ENCODE measurements at places on chromosomes 6 and 20. TPM values are rescaled to one million over a fixed set of nuclear protein-coding genes. Genes with fewer than 3 reads are reported as not detected.

DNA sequence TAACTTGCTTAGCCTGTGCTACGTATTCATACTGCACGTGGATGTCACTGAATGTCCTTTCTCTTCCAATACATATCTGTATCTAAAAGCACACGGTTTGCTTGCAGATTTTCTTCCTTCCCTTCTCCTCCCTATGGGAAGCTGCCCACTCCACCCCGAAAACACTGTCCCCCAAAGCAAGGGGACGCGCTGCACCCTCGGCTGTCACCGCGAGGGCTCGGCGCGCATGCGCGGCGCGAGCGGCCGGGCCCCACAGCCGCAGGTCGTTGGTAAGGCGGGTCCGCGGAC lies 659 bp downstream of the TMX4 start:
- H3K27me3 ChIP-seq: no peaks in the 10 kb centered on the region
- H3K4me3 ChIP-seq: peak overlapping the region; percentile 85
- H3K27ac ChIP-seq: peak overlapping the region; percentile 75
- H3K4me1 ChIP-seq: peaks cover 27% of the 10 kb centered on the region
- peak; percentile 75 for DNase-seq

DNA sequence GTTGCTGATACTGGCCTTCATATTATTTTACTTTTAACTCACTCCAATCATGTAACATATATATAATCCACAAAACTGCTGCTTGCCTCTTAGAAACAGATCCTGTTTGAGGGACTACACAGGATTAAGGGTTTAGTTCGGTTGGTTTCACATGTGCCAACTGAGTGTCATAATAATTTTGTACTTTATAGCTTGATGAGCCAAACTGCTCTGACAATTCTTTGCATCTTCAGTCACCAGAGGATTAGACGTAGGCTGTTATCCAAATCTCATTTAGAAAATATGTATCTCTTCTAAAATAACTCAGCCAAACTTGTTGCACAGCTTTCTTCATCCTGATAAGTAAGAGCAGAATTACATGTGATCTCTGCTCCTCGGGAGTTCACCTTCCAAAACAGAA lies 643.6 kb upstream of the PTCHD4 start:
- no peaks in the 10 kb centered on the region for H3K4me1 ChIP-seq
- no peak overlapping the region for H3K4me3 ChIP-seq
- no peaks in the 10 kb centered on the region for H3K36me3 ChIP-seq
- DNase-seq: no peak

DNA sequence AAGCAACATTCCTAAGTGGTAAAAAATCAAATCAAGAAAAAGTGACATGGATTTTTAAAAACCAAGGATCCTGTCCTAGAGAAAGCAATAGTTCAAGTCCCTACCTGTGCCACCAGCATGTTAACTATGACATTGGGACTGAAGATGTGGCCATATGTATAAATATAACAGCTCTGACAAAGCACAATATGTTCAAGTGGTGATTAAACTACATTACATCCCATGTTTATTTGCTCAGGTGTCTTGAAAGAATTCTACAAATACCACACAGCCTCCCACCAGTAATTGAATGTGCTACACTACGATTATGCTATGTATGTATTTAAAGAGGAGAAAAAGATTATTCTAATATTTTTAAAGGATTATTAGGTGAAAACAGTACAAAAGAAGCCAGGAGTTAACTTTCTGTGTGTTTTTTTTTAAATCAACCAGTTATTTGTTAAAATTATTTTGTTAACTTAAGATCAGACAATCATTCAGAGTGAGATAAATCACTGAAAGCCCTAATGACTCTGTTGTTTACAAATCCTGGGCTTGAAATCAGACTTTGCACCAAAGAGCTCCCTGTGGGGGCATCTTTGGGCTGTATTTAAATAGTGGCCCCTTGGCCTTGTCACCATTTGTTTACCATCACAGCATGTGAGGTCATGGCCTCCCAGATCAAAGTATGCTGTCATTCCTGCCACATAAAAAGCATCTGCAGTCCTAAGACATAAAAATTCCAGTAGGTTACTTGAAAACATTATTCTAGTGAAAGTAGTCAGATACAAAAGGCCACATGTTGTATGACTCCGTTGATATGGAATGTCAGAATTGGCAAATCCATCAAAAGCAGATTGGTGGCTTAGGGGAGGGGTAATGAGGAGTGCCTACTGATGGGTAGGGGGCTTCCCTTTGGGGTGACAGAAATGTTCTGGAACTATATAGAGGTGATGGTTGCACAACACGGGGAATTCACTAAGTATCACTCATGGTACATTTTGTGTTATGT lies 17.1 kb downstream of the TTLL2 start:
- no peak overlapping the region for H3K4me3 ChIP-seq
- H3K27ac ChIP-seq: no peak overlapping the region
- H3K27me3 ChIP-seq: peaks cover 9% of the 10 kb centered on the region
- DNase-seq: no peak
- H3K36me3 ChIP-seq: no peaks in the 10 kb centered on the region

GRCh38 chr6:37275350-37275749 lies 17.4 kb upstream of the TMEM217 start:
- H3K27ac ChIP-seq: no peak overlapping the region
- DNase-seq: no peak
- no peaks in the 10 kb centered on the region for H3K27me3 ChIP-seq
- H3K4me1 ChIP-seq: peaks cover 44% of the 10 kb centered on the region
- peaks cover 37% of the 10 kb centered on the region for H3K36me3 ChIP-seq

DNA sequence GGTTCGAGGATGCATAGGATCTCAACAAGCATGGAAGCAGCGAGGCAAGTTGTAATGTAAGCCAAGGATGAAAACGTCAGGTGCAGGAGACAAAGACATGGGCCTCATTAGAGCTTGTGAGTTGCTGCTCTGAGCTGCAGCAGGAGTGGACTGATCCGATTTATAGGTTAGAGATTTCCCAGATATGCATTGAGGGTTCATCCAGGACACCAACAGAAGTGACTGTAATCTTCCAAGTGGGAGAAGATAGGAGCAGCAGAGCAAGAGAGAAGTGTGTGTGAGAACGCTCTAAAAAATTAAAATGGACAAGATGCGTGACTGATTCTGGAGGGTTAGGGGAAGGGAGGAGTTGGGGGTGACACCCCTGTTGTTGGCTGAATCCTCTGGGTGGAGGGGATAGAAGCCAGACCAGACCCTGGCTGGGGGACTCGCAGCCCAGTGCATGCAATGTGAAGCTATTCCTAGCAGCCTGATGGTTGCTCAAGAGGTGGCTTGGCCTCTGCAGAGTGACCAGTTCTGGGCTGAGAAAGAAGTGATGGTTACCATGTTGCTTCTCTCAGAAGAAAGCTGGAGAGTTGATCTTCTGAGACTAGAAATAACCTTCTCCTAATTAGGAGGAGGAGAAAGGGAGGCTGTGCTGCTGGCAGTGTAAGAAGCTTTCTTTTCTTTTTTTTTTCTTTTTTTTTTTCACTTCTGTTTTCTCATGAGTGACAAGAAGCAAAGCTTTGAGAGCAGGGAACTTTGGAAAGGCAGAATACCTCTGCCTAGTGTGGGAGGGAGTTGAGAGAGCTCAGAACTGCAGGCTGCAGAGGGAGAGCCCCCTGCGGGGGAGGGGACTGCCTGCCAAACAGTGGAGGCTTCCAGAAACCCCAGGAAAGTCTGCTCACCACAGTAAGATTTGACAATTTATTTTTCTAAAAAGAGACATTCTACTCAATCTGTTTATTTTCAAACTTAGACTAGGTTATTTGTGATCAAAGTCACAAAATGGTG lies 116.9 kb downstream of the SLX4IP start:
- H3K27me3 ChIP-seq: no peaks in the 10 kb centered on the region
- H3K4me1 ChIP-seq: peaks cover 35% of the 10 kb centered on the region
- H3K27ac ChIP-seq: no peak overlapping the region
- H3K36me3 ChIP-seq: no peaks in the 10 kb centered on the region
- no peak overlapping the region for H3K4me3 ChIP-seq

CCN5 gene
- not detected for total RNA-seq
